Mammary epithelial cell (primary cell): ENCODE measurements at places on chromosomes 4 and X.

DNA sequence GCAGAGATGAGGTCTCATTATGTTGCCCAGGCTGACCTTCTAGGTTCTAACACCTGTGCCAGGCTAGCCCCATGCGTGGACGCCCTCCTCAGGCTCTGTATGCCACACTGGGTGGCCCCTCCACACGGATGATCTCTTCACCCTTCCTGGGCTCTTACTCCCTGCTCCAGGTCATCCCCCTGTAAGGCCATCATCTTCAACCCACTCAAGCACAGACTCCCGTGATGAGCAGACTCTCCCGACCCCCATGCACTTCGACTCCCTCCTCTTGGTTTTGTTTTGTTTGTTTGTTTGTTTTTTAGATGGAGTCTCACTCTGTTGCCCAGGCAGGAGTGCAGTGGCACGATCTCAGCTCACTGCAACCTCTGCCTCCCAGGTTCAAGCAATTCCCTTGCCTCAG is 70.9 kb downstream of the HPRT1 start:
- DNase-seq = no peak

- DNase-seq = no peak
These were observed 58.1 kb upstream of the BCOR start for GRCh38 chrX:40155589-40156469.

DNA sequence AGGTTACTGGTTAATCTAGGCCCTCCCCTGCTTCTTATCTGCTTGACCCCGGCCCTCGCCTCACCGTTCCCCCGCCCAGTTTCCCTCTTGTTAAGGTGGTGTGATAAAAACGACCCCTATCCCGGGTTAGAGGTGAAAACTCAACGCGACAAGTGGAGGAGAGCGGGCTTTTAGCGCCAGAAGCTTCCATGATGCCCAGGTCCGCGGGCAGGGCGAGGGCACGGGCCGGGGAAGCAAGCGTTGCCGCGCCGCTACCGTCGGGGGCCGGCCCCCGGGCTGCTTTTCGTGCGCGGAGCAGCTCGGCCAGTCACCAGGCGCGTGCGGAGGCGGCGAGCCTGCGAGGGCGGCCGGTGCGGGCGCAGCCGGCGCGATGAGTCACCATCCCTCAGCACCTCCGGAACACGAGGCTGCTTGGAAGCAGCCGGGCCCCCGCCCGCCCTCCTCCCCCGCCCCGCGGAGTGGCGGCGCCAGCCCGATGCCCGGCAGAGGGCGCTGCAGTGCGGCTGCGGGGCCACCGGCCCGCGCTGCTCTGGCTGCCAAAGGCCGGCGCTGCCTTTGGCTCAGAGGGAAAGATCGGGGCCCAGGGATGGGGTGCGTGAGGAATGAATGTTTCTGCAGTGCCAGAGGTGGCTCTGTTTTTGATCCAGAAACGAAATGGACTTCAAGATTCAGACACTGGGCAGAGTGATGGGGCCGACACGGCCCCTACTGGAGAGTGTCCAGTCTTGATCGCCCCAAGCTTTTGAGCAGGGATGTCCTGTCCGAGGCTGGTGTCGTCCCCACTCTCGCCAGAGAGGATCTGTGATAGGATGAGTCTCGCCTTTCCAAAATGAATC is 107.8 kb downstream of the NHSL2 start:
- DNase-seq = peak; percentile 77

DNA sequence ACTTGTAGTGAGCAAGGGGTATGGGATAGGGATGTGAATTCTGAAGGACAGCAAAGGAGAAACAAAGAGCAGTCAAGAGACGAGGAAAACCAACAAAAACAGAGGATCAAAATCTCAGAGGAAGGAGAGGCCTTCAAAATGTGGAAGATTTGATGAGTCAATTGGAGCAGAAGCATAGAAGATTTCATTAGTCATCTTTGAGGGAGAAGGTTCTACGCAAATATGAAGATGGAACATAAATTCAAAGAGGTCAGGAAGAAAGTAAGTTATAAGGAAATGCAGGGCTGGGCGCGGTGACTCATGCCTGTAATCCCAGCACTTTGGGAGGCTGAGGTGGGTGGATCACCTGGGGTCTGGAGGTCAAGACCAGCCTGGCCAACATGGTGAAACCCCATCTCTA is 35.4 kb downstream of the MID2 start:
- DNase-seq = no peak

- DNase-seq = no peak
These were observed 68.3 kb downstream of the C4orf33 start for GRCh38 chr4:129164243-129164642.

- no peak for DNase-seq
These were observed 67.5 kb upstream of the CLDN34 start for GRCh38 chrX:9899640-9900111.

GRCh38 chr4:111649308-111649707 is 495.9 kb upstream of the FAM241A start:
- DNase-seq = no peak

DNA sequence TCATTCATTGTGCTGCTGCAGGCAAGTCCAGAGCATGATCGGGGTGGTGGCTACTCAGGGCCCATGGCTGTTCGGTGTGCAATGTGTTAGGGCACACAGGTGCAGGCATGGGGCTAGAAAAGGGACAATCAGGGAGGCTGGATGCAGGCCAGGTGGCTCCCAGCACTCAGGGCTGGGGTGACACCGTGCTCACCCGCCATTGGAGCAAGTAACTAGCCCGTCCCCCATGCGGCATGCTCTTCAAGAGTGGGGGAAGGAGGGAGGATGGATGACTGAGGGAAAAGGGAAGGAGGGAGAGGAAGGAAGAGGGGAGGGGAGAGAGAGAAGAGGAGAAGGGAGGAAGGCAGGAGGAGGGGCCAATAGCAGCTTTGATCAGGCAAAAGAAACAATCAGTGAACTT is 64.7 kb downstream of the INTS6L start:
- DNase-seq = no peak

DNA sequence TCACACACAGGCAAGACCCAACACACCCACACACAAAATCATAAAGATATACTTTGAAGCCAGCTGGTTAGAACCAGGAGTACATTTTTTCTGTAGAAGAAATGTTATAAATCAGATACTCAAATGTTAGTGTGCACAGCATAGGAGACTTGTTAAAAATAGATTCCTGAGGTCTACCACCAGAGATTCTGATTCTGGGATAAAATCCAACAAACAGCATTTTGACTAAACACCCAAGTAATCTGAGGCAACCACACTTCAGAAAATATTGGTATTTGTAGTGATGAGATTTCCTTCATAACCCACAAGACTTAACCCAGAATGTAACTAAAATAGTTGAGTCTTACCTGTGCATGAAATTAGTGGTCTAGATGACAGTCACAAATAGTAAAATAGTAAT is 301.8 kb downstream of the HNRNPD start:
- DNase-seq = no peak

DNA sequence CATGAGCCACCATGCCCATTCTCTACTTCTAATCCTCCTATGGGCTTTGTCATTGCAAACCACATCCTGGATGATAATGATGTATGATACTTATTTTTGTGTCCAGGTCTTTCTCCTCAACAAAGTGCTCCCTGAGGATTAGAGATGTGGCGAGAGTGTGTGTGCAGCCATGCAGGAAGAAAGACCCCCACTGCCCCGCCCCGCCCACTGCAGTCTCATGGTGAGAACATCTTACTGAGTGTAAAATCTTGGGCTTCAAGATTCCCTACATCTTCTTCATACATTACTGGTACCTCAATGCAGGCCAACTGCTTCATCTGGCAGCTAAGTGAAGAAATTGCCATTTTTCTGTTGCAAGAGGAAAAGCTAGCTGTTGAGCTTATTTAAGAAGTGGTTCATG is 25.9 kb upstream of the MAP3K15 start:
- DNase-seq = no peak

DNA sequence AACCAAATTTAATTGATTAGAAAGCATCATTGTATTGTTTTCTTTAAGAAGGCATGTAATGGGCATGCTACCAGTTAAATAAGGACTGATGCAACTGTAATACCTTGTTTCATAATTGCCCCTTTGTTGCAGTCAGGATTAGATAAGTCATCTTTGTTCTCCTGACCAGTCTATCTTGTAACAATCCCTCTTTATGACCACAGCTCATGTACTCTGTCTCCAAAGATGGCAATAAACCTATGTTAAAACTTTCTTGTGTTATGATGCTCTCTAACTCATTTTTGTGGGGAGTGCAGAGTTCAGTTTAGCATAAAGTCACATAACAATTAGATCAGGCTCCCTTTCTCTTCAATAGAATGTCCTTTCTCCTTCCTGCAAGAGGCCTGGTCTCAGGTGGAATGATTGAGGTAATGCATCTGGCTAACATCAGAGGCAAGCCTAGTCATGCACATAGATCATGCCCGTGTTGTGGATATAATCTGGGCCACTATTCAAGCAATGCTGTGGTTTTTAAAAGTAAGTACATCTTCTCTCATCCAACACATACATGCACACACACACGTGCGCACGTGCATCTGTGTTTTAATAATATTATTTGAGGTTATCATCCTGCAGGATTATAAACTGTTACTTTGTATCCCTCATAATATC is 45.6 kb downstream of the TMEM154 start:
- peak; percentile 90 for DNase-seq

GRCh38 chr4:94407846-94408245 is 43.9 kb upstream of the PDLIM5 start:
- DNase-seq = no peak

DNA sequence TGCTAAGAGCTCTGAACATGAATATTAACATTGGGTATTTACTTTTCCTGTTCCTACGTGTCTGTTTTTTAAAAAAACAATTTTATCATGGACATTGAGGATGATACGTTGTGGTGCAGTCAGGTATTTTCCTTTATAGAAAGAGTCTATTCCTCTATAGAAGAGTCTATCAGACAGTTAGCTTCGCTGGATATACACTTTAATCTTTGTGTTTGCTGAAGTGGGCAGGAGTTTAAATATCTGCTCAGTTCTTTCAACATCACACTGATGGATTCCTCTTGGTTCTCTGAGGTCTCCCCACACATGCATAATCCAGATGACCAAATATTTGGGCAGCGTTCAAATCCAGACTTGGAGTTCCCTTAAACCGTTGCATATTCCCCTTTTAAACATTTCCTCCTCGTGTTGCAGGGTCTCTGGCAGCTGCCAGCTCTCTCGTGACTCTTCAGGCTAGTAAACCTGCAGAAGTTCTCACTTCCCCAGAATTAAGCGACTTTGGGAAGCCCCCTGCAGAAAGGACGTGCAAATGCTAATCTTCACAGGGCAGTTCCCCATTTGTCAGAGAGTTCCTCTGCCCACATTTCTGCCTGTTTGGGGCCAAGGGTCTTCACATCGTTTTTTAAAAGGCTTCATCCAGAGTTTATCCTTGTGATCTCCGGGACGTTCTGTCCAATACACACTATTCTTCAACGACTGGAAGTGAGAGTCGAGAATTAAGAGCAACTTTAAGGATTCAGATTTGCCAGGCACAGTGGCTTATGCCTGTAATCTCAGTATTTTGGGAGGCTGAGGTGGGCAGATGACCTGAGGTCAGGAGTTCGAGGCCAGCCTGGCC is 20.5 kb upstream of the DHRSX start:
- no peak for DNase-seq

- no peak for DNase-seq
These were observed 47.1 kb downstream of the ALG13 start for GRCh38 chrX:111728096-111728495.
